ENCODE measurements at places on chromosomes 7 and 10.

DNA sequence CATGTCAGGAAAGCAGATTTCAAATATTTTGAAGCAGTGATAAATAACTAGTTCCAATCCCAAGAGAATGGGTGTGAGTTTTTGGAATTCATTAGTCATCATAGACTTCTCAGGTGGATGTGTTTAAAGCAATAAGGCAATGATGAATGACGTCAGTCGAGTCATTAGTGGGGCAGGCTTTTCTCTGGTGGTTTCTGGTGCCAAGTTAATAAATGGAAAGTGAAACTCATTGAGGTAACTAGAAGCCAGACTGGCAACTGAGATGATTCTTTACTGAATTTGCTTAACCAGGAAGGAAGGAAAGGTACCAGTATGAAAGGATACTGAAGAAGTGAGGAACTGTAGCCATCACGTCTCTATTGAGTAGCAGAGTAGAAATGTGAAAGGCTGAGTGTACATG lies 311.0 kb downstream of the GPAM start:
- DNase-seq: no peak

DNA sequence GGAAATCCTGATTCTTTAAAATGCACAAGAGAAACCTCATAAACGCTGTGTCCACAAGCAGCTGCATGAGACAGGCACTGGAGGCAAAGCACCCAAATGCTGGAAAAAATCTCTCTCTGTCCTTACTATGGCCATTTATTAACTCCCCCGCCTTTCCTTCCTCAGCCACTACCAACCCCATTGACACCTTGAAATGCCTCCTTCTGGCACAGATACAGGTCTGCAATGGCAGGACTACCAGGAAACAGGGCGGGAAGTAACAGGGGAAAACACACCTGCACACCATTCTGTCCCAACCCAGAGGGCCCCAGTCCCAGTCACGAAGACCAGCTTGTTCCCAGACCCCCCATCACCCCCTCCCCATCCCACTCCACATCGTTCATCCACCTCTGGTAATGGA lies 224.3 kb downstream of the PARD3 start:
- DNase-seq: no peak

DNA sequence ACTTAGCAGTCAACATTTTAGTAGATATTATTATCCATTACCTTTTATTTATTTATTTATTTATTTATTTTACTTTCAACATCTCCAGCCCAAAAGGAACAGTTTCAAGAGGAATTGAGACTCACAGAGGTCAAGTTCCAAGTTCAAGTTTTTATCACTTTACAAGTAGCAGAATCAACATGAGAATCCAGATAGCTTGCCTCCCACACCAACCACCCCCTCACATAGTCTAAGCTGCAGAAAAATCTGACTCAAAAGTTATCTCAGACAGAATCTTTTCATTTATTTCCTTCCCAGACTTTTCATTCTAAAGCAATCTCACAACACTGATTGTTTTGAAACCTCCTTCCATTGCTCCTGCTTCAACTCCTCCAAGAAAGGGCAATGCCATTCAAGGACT lies 129.6 kb downstream of the GRM3 start:
- DNase-seq: no peak

DNA sequence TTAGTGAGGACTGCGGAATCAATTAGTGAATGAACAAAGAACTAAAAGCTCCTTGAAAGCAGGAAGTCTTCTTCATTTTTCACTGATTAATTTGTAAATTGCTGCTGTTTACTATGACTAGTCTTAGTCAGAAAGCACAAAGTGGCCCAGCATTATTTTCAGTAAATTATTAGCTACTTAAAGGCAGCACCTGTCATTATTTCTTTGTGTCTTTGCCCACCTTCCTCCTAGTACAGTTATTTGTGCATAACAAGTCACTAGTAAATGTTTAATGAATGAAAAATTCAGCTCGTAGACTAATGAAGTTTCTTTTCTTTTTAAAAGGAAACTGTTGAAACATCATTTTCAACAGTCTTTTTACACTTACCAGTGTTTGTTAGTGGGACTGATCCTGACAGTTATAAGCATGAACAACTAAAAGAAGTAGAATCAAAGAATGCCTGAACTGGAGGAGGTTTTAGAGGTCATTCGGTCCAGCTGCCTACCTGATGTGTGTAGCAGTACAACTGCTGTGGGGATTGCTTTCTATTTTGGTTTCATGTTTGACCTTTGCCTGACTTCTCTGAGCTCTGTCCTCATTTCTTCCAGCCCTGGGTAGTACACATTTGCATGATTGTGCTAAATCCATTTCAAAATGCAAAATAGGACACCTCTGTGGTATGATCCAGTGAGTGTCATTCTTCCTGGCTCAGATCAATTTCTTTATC lies 140.0 kb upstream of the PHYHIPL start:
- DNase-seq: no peak

DNA sequence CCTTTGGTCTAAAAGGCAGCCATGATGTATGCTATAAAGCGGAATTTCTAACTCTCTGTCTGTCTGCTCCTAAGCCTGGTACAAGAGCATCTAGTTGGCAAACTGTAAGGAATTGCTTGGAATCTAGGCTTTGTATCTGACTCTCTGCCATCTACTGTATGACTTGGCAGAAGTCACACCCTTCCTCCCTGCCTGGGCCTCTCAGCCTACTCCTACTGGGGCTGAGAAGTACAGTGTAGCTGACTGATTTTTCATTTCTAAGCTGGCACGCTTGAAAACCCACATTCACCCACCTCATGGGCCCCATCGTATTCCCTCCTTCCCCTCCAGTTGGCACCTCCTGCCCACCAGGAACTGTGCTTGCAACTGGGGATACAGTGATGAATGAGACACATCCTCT lies 435.2 kb downstream of the PLXNA4 start:
- DNase-seq: no peak

- DNase-seq: no peak
Observed at GRCh38 chr10:131758062-131758938, 142.5 kb upstream of the PPP2R2D start.

DNA sequence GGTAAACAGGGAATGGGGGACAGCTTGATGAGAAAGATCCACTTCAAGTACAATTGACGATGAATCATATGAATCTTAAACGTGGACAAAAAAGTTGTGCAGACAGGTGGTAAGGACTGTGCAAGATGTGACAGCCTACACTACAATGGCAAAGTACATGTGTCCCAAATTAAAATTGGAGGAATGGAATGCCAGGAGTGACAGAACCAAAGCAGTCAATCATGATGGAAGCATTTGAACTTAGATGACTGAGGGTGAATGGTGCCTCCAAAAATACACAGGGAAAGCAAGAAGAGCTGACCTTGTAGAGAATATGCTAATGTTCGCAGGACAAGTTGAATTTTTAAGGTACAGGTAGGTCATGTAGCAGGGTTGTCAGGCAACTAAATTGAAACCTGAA lies 150.3 kb upstream of the WNT16 start:
- DNase-seq: no peak

DNA sequence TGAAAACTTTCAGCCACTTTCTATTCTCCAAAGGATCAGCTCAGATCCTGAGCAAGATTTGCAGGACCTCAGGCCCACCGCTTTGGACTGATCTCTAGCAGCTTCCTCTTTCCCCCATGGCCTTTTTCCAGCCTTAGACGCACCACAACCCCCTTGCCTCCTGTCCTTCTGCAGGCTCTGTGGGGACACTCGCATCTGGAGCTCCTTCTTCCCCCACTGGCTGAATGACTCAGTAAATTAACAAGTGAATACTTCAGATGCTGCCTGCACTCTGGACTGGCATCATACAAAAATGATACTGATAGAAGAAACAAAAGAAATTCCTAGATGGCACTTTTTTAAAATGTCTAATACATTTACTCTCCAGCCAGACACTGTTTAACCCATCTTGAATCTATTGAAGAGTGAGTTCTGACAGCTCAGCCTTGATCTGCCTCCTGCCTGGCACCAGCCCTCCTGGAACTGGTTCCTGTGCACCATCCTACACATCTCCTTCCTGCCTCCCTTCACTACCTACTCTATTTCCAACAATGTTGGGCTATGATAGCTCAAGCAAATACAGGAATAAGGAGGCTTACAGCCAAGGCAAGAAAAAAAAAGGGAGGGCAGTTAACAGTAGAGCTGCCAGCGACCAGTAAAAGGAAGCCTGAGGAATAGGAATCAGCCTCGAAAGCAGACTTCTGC lies 3.3 kb downstream of the FRMPD2 start:
- DNase-seq: no peak

GRCh38 chr10:73968098-73968521 lies 29.8 kb upstream of the VCL start:
- peak; percentile 8 for DNase-seq

DNA sequence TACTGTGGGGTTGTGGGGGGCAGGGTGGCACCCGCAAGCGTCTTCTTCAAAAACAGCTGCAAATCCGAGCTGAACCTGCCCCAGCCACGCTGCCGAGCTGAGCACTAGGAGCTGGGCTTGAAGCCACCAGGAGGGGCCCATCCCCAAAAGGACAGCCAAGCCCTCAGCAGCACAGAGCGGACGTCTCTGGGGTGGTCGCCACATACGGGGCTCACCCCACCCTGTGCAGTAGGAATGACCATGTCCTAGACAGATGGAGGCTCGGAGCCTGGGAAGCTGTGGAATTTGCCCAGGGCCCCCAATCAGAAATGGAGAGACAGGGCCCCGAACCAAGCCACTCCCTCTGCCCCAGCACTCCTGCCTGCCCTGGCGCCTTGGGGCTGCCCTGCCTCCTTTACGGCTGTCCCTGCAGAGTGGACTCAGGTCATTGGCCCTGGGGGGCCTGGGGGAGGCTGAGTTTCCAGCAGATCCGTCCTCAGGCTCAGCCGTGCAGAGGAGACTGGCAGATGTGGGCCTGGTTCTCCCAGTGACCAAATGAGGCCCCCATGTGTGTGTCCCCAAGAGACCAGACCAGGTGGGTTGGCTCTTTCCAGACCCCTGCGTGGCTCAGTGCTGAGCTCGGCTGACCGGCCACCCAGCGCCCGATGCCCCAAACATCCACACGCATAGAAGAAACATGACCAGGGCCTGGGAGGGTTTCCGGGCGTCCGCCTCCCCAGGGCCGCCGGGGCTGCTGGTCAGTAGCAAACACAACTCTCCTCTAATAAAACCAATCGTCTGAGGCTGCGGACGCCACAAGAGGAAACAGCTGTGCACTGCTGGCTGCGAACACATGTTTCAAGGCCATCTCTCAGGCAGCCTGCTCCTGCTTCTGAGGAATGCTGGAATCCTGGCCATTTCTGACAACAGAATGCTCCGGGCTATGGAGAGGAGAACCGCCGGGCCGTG lies 54.9 kb downstream of the PDGFA start:
- DNase-seq: no peak

GRCh38 chr10:49271346-49271745 lies 27.6 kb upstream of the C10orf71 start:
- no peak for DNase-seq

DNA sequence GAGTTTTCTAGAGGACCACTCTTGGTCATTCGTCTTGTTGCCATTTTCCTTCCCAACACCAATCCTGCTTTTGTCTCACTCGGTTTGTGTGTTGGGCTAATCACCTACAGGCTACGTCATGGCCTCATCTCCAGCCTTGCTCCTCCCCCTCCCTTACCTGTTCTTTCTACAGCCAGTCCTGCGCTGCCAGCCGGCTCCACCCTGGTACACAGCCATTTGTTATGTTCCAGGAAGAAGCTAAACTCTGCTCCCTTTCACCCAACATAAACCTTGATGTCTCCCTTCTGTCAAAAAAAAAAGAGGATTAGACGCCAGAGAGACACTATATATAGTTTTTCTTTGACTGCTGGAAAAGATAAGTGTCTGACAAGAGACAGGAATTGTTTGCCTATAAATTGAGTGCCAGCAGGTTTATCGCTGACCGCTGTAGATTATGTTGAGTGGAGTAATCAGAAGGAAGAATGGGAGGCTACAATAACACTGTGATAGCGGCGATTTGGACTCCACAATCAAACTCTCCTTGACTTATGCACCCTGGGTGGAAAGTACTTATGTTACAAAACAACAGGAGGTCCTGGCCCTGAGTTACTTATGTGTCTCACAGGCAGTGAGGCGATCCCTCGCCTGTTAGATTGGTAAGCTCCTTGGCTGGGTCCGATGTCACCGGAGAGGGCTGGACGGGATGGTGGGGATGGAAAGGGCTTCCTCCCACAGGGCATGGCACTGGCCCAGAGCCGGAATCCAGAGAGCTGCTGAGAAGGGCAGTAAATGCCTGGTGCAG lies 171.3 kb upstream of the BMPER start:
- no peak for DNase-seq

DNA sequence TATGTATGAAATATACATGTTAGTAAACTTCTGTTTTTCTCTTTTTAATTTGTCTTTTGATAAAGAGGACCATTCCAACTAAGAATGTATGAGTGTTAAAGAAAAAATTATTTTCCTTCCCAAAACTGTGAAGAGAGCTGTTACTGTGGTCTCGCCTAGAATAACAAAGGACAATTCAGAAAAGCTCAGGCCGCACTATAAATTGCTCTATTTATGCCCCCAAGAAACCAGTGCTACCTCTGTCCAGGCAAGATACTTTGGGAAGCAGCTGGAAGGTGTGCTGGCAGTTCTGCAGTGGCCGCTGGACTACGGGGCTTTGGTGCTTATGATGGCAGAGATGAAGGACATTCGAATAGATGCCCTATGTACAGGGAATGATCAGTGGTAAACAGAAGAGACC lies 252.1 kb downstream of the DOCK4 start:
- no peak for DNase-seq

GRCh38 chr10:124296813-124297788 lies 121.6 kb downstream of the OAT start:
- DNase-seq: no peak

- DNase-seq: no peak
Observed at GRCh38 chr10:102287991-102288390, 42.7 kb downstream of the GBF1 start.

- DNase-seq: no peak
Observed at GRCh38 chr10:14571866-14572507, 202.7 kb downstream of the FAM107B start.

DNA sequence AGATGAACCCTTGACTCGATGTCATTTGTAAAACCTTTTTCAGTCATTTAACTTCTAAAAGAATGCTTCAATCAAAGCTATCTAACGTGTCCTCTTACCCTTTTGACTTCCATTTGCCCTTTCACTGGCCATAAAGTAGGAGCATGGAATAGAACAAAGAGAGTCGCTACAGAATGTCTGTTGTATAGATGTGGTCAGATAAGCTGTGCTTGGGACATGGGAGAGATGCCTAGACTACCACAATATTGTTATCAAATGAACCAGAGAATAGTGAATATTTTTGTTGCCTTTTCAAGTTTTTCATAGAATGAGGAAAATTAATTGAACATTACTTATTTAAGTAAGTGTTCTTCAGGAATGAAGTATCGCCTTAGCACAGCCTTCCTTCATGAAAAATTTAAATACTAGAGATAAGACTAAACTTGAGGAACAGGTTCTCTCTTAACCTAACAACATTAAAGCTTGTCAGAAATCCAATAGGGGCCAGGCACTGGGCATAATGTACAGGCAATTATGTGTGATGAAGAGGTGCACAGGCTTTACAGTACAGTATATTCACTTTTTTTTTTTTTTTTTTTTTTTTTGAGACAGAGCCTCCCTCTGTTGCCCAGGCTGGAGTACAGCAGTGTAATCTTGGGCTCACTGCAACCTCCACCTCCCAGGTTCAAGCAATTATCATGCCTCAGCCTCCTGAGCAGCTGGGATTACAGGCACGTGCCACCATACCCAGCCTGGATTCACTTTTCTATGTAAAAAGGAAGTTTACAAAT lies 7.5 kb upstream of the KMT2E start:
- DNase-seq: no peak
